ENCODE measurements at places on chromosomes 1 and 21. TPM values are rescaled to one million over a fixed set of nuclear protein-coding genes. Genes with fewer than 3 reads are reported as not detected.

ODF2L gene
- polyA plus RNA-seq: 25.6 TPM

CELSR2 gene
- polyA plus RNA-seq: 1.8 TPM

ZBTB8B gene
- polyA plus RNA-seq: not detected

SNX7 gene
- polyA plus RNA-seq: 40.9 TPM

OR10X1 gene
- not detected for polyA plus RNA-seq

ESPN gene
- not detected for polyA plus RNA-seq

ST6GALNAC5 gene
- polyA plus RNA-seq: 1.6 TPM

GRHL3 gene
- polyA plus RNA-seq: 0.04 TPM

CPLANE2 gene
- 5.7 TPM for polyA plus RNA-seq

ASPM gene
- polyA plus RNA-seq: 3.7 TPM

NCMAP gene
- polyA plus RNA-seq: not detected

RGS18 gene
- 0.48 TPM for polyA plus RNA-seq

CA14 gene
- 0.09 TPM for polyA plus RNA-seq

B3GALT5 gene
- polyA plus RNA-seq: 0.05 TPM
